ENCODE measurements at places on chromosomes 6 and 20. TPM values are rescaled to one million over a fixed set of nuclear protein-coding genes. Genes with fewer than 3 reads are reported as not detected.

GNMT gene
- 1.5 TPM for total RNA-seq

TMEM244 gene
- total RNA-seq = not detected

KCNK15 gene
- not detected for total RNA-seq

ID4 gene
- 106 TPM for total RNA-seq

VPS52 gene
- 53.2 TPM for total RNA-seq

GRCh38 chr6:116500969-116501433 is 10.4 kb upstream of the CALHM5 start:
- DNase-seq = no peak

DNA sequence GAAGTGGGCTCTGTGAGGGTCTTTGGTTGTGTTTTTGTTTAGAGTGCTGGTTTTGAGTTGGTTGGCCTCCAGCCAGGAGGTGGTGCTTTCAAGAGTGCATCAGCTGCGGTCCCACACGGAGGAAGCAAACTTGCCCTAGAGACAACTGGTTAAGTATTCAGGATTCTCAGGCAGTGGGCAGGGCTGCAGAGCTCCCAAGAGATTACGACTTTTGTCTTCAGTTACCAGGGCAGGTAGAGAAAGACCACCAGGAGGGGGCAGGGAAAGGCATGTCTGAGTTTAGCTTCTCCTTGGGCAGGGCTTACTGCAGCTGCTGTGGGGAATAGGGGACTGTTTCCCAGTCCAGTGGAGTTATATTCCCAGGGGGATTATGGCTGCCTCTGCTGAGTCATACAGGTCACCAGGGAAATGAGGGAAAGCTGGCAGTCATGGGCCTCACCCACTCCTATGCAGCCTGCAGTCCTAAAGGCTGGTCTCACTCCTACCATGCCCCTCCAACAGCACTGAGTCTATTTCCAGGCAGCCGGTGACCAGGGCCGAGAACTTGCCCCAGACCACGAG is 64.3 kb downstream of the TTI1 start:
- no peak for DNase-seq

DNA sequence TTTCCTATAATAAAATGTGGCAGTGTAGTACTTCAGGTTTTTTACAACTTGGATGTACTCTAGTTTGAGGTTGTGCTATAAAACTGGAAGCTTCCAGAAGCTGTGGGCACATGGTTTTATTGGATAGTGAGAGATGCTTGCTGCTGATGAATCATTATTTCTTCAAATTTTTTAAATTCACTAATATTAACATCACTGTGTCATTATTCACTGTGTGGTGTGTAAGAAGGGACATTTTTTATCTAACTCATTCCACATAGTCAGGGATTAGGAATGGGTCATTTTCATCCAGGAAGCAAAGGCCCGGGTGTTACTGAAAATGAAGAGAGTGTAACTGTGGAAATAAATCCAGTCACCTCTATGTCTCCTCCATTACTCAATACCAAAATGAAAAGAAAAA is 421.0 kb downstream of the TENT5A start:
- no peak for DNase-seq

DNA sequence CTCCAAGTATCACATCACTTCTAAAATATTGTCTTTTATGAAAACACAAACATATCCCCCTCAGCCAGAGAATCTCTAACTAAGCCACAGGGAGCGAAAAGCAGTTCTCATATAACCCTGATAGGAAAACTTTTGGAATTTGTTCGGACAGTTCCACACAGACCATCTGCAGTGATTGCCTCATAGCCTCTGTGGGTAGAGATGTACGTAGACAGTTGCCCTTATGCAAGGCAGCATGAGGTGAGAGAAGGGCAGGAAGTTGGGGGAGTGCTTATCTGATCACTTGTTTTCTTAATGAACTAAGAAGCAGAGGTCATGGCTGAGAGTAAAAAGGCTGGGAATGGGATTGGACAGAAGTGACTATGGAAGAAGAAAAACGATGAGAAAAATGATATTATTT is 39.6 kb downstream of the SLC23A2 start:
- DNase-seq = no peak

GRCh38 chr6:33160728-33161344 is 31.4 kb downstream of the COL11A2 start:
- DNase-seq = no peak

DNA sequence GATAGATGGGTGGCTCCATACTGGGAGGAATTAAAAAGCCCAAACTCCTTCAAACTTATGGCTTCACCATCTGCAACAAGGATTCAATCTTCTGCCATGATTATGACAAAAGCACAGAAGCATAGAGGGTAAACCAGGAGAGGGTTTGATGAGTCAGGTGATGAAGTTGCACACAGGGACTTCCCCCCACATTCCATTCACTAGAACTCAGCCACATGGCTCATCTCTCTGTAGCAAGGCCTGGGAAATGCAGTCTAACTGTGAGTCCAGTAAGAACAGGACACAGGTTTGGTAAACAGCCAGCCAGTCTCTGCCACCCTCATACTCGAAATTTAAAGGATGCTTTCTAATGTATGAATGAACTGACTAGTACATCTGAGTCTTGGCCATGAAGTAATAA is 142.9 kb downstream of the HIVEP2 start:
- DNase-seq = no peak

- DNase-seq = no peak
These were observed 41.9 kb upstream of the TMEM170B start for GRCh38 chr6:11495565-11496145.

- DNase-seq = no peak
These were observed 84.6 kb downstream of the FYN start for GRCh38 chr6:111788379-111789276.

- DNase-seq = no peak
These were observed 70.4 kb upstream of the SLC2A12 start for GRCh38 chr6:134122775-134123174.

DNA sequence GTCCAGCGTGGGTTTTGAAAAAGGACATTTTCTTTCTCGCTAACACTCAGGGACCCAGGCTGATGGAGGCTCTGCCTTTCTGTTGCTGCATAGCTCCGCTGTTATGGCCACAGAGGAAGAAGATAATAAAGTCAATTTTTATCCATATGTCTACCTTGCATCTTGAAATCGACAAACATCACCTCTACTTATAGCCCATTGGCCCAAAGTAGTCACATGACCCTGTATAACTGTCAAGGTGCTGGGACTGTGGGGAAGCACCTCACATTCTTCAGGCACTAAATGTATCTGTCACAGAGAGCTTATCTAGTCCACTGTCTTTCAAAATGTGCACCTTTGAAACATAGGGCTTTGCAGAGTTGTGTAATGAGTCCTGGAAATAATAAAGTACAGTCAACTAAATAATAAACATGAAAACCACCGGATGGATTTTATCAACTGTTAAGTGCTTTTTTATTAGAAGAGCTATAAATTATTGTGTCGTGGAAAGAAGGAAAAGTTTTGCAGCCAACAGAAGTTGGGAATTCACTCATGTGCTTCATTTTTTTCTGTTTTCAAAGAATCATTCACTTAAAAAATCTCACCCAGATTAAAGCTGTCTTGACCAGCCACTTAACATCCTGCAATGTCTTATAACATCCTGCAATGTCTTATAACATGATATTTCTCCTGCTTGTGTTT is 47.7 kb upstream of the RCAN2 start:
- no peak for DNase-seq

- DNase-seq = no peak
These were observed 1.0 kb downstream of the NAPB start for GRCh38 chr20:23419995-23420901.

DNA sequence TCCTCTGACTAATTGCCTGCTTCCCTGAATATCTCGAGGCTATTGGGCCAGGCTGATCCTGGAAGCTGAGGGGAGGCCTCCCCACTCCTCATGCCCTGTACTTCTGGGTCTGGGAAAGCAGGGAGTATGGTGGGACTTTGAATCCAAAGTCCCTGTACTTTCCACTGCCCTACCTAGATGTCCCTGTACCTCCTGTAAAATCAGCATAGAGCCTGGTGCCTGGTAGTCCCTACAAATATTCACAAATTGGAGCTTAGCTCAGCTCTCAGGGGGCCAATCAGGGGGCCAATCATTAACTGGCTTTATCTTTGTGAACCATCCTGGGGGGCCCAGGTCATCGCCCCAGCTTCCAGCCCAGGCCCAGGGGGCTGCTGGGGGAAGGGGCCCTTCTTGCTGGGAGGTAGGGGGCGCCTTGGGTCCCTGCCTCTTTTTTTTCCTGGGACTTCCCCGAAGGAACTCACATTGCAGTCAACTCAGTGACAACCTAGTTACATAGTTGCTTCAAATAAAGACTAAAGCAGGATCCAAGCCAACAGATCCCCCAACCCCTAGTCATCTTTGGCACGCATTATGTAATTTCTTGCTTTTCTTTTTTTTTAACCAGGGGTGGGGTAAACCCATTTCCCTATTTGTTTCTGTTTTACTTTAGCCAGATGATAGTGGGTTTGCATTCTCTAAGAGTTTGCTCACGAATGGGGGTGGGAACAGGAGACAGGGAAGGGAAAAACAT is 6.9 kb upstream of the VEGFA start:
- no peak for DNase-seq

GRCh38 chr6:129708496-129709195 is 1.3 kb downstream of the ARHGAP18 start:
- no peak for DNase-seq

- DNase-seq = no peak
These were observed 35.7 kb downstream of the IGF2R start for GRCh38 chr6:160004419-160005175.

GRCh38 chr20:34058831-34059230 is 53.2 kb downstream of the EIF2S2 start:
- no peak for DNase-seq

GRCh38 chr6:158284876-158285655 is 27.2 kb upstream of the TULP4 start:
- no peak for DNase-seq

All from neural crest cell (in vitro differentiated cells).